ENCODE measurements at places on chromosomes 11 and 22.

GRCh38 chr11:79092791-79093353 is 348.0 kb downstream of the TENM4 start:
- no peak for DNase-seq

- DNase-seq: peak; percentile 88
These were observed 23.4 kb downstream of the ARFGAP2 start for GRCh38 chr11:47152953-47153950.

GRCh38 chr11:109071712-109072524 is 350.1 kb upstream of the C11orf87 start:
- no peak for DNase-seq

DNA sequence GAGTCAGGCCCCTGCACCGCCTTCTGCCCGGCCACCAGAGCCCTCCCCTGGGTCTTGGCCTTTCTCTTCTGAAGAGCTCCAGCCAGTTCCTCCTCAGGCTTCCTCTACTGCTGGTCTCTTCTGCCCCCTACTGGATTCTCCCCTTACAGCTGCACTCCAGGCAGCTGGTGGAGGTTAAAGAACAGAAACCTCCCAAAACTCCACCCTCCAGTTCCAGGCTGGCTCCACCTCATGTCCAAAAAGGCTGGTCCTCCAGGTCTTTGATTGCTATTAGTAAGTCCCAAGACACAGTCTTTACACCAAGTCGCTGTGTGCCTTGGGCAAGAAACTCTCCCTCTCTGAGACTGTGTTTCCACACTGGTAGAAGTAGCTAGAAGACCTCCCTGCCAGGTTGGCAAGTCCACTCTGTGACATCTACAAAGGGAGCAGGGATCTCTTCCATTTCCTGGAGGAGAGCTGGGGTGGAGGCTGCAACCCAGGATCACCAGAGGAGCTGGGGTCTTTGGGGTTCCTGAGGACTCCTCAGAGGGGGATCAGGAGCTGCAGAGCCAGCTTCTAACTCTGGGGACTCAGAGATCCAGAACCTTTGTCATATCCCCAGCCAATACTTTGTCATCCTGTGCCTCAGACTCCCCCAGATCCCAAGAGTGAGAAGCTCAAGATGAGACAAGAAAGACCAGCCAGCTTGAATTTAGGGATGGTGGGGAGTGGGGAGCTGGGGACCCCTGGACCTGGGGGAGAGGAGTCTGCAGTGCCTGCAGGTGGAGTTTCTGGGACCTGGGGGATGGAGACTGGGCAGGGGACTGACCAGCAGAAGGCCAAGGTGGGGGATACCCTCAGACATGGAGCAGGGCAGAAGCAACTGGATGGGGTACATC is 3.4 kb upstream of the IGLL5 start:
- DNase-seq: peak; percentile 48

- no peak for DNase-seq
These were observed 3.9 kb downstream of the TNKS1BP1 start for GRCh38 chr11:57320719-57321387.

- no peak for DNase-seq
These were observed 9.0 kb upstream of the CCT8L2 start for GRCh38 chr22:16601437-16602223.
